Stimulated activated CD8-positive, alpha-beta memory T cell treated with anti-CD3 and anti-CD28 coated beads, Interleukin-2, amount 100 ng/mL, for 48 hours (primary cell): ENCODE measurements at places on chromosomes 3 and 15.

GRCh38 chr3:78734048-78734637 lies 1033.7 kb downstream of the ROBO1 start:
- DNase-seq, result no peak

DNA sequence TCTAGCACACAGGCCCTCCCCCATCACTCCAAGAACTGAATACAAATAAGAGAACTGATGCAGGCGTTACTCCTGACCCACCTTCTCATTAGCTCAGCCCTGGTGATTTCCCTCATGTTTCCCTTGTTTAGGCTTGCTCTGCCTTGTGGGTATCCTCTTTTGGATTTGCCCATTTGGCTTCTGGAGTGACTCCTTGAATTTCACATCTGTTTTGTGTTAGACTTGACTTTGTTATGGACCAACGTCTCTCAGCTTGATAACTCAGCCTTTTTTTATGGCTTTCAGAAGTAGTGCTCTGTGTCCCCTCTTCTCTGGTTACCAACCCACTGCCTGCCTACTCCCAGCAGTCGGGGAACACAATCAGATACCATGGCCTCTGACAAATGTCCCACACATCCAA lies 11.3 kb upstream of the TMOD3 start:
- DNase-seq, result no peak

DNA sequence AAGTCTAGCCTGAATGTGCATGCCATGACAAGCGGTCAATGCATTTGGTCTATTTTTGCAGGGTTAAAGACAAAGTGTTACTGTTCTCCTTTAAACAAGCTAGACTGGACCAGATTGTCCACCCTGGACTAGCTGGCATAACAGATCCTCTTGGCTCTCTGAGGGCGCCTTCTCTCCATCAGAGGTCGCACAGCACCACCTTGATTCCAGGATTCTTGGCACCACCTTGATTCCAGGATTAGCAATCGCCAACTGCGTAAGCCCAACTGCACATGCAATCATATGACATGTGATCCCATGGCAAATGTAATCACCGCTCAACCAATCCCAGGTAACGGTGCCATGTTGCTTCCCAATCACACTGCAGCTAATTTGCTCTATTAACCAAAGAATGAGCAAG lies 98.6 kb downstream of the OXNAD1 start:
- DNase-seq, result no peak

- no peak for DNase-seq
Observed at GRCh38 chr3:19074257-19074900, 73.9 kb upstream of the KCNH8 start.

GRCh38 chr3:16906682-16907081 lies 21.9 kb downstream of the PLCL2 start:
- DNase-seq, result no peak

- DNase-seq, result no peak
Observed at GRCh38 chr3:114079761-114080160, 23.2 kb downstream of the QTRT2 start.

GRCh38 chr3:130081351-130081881 lies at the start of gene ALG1L2:
Gene ALG1L2 (plus strand): TSS chr3:130081831. CDS start chr3:130082017, 186 bp downstream.
- no peak for DNase-seq

DNA sequence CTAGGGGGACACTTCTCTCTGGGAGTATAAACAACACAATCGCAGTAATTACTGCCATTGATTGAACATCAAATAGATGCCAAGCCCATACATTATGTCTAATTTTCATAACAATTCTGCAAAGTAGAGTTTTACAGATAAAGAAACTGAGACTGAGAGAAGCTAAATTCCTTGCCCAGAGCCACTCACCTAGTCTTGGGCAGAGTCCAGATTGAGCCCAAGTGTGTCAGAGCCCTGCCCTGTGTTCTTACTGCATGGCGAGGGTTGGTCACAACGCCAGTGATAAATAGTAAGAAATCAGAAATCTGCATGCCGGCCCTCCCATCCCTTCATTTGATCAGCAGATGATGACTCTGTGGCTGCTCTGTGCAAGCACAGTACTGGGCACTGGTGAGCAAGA lies 106.3 kb downstream of the C3orf70 start:
- DNase-seq, result no peak

DNA sequence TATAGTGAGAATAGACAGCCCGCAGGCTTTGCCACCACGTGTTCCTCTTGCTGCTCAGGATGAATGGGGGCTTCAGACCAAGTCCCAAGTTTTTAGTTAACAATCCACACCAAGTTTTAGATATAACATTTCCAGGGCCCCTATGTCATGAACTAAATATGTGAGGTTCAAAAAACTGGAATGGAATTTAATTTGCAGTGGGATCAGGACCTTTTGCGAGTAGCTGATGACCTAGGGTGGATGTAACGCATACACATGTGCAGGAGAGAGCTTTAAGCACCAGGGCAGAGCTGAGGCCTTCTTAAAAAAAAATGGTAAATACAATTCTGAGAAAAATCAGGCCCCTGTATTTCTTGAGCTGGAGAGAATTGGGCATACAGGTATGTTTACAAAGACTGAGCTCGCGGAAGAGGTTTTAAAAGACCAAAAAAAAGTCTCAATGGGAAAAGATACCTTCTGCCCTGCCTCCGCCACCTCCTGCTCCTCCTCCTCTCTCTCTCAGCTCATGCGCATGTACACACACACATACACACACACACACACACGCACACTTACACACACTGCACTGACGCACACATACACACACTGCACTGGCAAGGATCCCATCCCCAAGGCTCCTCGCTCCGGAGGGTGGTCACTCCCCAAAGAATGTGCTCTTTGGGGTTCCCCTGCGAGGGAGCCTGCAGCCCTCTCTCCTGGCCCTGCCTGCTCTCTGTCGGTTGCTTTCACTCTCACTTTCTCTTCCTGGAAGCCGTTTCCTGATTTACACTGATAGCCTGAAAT lies 48.2 kb upstream of the IGF1R start:
- DNase-seq, result peak; percentile 5

GRCh38 chr3:179179979-179180759 lies 32.0 kb downstream of the PIK3CA start:
- DNase-seq, result no peak

DNA sequence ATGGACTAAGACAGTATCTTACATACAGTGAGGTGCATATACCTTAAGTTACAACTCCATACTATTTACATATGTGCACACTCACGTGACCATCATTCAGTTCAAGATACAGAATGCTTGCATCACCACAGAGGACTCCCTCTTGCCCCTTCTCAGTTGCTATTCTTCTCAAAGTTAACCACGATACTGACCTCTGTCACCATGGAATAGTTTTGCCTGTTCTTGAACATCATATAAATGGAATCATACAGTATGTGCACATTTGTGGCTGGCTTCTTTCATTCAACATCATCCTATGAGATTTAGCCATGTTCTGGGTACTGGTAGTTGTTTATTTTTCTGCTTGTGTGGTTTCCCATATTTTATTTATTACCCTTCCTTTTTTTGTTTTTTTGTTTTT lies 10.4 kb upstream of the ZSCAN2 start:
- no peak for DNase-seq

DNA sequence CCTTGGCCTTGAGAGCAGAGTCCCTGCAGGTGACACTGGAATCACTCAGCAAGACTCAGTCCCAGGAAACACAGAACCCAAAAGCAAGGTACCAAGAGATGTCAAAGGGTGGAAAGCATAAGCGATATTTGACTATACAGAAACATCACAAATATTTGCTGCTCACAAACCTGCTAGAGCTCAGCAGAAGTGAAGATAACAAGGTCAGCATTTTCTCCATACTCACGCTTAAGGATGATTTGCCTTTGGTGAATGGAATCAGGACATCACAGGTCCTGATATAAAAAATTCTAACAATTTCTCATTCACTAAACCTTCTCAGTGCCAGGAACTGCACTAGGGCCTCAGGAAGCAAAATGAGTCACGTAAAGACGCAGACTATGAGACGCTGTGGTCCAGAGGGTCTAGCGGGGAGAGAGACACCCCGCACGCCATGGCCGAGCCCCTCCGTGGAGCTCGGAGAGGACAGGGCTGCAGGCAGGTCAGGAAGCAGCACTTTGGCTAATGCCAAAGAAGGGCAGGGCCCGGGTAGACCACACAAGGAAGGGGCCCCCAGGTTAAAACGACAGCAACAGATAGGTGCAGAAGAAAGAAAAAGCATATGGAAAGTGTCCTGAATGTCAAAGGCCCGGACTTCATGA lies 10.7 kb downstream of the PCSK6 start:
- DNase-seq, result no peak
